ENCODE measurements at places on chromosomes 3 and 15.

DNA sequence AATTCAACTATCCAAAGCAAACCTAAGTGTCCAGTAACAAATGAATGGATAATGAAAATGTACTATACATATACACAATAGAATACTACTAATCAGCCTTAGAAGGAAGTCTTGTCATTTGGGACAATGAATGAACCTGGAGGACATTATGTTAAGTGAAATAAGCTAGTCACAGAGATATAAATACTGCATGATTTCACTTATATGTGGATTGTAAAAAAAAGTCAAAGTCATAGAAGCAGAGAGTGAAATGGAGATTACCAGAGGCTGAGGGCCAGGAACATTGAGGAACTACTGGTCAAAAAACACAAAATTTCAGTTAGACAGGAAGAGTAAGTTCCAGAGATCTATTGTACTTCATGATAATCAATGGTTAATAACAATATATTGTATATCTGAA is 33.6 kb downstream of the MYO5A start:
- DNase-seq: no peak

DNA sequence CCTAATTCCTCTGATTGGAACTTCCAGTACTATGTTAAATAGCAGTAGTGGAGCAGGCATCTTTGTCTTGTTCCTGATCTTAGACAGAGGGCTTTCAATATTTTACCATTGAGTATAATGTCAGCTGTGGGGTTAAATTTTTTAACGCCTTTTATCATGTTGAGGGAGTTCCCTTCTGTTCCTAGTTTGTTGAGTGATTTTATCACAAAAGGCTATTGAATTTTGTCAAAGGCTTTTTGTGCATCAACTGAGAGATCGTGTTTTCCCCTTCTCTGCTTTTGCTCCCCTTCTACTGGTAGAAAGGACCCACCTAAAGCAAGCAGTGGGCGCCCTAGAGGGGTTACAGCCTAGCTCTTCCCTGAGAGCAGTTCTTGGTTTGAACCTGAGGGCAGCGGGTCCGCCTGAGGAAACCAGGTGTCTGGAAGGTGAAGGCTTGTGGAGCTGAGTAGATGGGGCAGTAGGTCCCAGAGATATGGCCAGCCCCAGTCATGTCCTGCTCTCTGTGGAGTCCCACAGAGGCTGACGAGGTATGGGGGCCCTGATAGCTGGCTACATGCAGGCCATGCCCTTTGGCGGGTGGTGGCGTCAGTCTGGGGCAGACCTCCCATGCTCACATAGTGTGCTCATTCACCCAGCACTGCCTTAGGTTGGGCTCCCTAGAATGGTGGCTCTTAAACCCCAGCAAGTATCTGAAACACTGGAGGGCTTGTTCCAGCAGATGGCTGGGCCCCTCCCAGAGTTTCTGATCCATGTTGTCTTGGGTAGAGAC is 11.3 kb downstream of the HDAC11 start:
- no peak for DNase-seq

DNA sequence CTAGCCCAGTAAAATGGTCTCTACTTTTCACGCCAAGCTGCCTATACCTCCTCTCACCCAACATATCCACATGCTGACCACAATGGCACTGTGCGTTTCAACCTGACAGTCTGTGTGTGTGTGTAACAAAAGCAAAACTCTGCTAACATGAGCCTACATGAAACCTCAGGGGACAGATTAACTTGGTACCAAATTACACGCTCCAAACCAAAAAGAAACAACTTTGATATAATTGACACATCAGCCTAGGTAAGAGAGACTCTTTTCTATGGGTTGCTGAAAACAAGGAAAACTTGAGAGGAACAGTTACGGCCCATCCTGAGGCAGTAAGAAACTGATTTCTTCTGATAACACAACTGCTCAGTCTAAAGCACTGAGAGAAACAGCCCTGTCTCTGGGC is 31.5 kb downstream of the IGF2BP2 start:
- DNase-seq: no peak

DNA sequence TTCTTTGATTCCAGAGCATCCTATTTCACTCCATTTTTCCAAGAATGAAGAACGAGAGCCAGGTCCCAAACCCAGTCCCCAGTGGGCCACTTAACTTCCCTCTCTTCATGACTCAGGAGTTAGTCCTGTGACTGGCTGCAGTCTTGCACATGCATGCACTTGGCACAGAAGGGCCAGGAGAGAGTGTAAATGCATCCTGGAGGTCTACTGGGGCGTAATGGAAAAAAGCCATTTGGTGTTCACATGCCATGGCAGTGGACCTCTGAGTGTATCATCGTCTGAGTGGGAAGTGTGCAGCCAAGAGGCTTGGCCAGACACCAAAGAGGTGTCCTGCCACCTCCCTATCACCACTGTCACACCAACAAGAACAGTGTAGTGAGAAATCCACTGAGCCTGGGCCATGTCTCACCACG is 15.1 kb upstream of the RFTN1 start:
- DNase-seq: no peak

- DNase-seq: no peak
These were observed 44.5 kb upstream of the FNDC3B start for GRCh38 chr3:171994646-171995428.

GRCh38 chr3:20052851-20053250 is 12.6 kb downstream of the KAT2B start:
- no peak for DNase-seq

DNA sequence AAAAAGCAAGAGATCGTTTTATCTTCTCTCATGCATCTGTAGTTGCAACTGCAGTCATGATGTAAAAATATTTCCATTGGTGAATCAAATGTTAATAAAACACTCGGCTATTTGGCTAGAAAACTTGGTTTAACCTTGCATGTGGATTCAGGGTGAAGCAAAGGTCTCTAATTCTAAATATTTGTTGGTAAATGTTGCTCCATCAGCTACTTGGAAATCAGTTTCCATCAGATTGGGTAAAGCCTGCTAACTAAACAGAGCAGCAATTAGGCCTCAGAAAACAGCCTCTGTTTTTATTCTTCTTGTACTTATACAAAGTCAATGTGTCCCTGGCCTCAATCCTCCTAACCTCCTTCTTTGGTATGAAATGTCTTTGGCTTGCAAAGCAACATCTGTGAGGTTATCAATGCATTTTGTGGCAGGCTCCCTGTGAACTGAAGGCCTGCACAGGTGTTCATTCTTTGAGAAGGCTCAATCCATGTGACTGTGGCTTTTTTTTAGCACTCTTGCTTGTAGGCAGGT is 312.3 kb downstream of the WDR72 start:
- DNase-seq: no peak

GRCh38 chr15:57551715-57552677 is 39.7 kb upstream of the MYZAP start:
- DNase-seq: no peak
